ENCODE measurements at places on chromosomes 7 and 10. TPM values are rescaled to one million over a fixed set of nuclear protein-coding genes. Genes with fewer than 3 reads are reported as not detected.

DNA sequence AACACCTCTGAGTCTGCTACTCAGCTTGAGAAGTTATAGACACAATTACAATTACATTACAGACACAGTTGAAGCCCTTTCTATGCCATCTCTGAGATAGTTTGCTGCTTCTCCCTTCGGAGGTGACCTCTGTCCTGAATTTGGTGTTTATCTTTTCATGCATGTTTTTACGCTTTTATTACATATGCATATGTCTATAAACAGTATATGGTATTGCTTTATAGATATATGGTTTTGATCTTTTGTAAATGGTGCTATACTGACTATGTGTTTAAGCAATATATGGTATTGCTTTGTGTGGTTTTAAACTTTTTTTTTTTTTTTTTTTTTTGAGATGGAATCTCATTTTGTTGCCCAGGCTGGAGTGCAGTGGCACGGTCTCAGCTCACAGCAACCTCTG lies 48.4 kb downstream of the HK1 start:
- DNase-seq = no peak

GRCh38 chr7:35280902-35281301 lies 27.0 kb upstream of the TBX20 start:
- no peak for DNase-seq

- no peak for DNase-seq
These were observed 4.6 kb downstream of the HMX3 start for GRCh38 chr10:123140164-123140982.

DNA sequence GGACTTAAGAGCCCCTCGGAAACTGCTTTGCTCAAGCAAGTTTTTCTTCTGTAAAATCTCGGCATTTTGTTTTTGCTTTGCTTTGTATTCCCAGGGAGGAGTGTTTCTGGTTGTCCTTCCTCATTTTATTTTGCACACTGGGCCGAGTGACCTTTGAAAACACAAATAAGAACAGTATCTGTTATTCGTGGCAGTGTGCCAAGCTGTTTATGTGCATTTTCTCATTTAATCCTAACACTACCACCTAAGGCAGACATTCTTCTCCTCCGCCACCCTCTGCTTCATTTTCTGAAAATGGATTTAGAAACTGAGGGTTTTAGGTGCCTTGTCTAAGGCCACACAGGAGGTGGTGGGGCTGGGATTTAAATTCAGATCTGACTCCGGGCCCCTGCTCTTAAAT lies 218.5 kb downstream of the TCF7L2 start:
- peak; percentile 72 for DNase-seq

DNA sequence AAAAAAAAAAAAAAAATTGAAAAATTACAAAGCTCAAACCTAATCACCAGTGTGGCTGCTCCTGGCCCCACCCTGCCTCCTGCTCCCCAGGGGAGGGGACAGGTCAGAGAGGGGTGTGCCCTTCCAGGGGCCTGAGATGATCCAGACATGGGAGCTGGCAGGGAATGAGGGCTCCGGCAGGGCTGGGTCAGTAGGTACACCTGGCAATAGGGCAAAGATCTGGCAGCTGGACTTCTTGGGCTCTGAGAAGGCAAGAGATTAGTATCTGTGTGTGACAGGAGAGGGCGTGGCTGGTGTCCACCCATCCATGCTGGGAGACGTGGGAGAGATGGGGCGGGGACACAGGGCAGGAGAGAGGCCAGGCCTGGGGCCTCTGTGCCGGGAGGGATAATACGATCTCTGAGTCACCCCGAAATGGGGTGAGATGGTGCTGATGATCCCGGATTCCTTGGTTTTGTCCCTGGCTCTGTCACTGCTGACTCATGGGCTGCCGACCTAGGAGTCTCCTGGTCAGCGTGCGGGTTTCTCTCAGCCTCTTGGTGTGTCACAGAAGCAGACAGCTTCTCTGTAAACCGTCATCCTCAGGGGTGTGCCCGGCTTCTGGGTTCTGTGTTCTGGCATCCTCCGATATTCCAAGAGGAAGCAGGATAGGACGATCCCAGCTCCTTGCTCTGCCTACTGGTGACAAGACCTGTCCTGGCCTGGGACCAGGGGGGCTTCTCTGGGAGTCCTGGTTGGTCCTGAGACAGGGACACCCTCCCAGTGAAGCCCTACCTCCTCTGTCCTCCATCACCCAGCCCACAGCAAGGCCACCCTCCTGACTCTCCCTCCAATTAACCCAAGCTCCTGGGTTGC lies 8.2 kb upstream of the CLDN4 start:
- peak; percentile 68 for DNase-seq

GRCh38 chr10:78901694-78902093 lies 167.1 kb upstream of the ZMIZ1 start:
- DNase-seq = no peak

- DNase-seq = no peak
These were observed 80.7 kb downstream of the ZNF365 start for GRCh38 chr10:62454687-62455397.

- DNase-seq = no peak
These were observed 99.2 kb upstream of the MALRD1 start for GRCh38 chr10:18949391-18949790.

DNA sequence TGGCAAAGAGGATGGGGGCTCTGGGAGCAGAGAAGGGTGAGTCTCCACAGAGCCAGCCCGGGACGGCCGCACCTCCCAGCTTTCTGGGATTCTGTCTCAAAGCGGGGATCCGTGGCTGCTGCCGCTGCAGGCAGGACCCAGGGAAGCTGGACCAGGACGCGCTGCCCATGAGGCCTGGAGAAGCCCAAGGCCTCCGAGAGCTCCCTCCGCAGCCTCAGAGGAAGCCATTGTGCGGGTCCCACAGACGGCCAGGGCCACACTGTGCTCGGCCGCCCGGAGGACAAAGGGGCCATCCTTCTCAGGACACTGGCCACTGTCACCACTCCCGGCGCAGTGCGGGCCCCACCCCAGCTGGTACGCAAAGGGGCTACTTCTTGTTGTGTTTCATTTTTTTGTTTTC lies 79.3 kb upstream of the PDGFA start:
- DNase-seq = no peak

GRCh38 chr10:11437391-11438142 lies 173.9 kb downstream of the USP6NL start:
- no peak for DNase-seq

DNA sequence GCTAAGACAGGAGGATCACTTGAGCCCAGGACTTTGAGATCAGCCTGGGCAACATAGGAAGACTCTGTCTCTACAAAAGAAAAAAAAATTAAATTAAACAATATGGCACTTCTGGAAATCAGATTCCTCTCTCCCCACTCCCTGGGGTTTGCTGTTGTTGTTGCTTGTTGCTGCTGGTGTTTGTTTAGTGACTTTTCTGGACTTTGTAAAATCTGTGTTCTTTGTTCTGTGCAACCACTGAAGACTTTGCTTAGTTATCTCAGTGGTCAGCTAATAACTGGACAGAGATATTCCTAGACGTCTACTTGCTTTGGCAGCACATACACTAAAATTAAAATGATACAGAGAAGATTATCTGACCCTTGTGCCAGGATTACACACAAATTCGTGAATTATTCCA lies 10.3 kb upstream of the WIPI2 start:
- DNase-seq = no peak

DNA sequence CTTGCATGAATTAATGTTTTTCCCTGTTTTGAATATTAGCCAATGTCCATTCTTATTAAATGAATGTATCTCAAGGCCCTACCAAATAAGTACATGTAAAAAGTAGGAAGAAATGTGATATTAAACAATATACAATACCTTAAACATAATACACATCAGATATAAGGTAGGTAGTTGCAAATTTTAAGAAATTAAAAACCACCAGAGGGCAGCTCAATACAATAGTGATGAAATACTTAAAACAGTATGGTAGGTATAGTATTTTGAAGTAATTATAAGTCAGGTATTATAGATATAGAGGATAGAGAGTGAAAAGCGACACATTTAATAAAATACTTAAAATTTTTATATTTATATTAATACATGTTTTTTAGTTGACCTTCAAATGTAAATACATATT lies 43.6 kb upstream of the CDK14 start:
- peak; percentile 29 for DNase-seq

GRCh38 chr10:88840104-88840503 lies 11.5 kb downstream of the ANKRD22 start:
- no peak for DNase-seq

GRCh38 chr10:85609509-85609908 lies 757.1 kb downstream of the GRID1 start:
- no peak for DNase-seq

GRCh38 chr7:25595996-25596395 lies 367.7 kb upstream of the NPVF start:
- no peak for DNase-seq

DNA sequence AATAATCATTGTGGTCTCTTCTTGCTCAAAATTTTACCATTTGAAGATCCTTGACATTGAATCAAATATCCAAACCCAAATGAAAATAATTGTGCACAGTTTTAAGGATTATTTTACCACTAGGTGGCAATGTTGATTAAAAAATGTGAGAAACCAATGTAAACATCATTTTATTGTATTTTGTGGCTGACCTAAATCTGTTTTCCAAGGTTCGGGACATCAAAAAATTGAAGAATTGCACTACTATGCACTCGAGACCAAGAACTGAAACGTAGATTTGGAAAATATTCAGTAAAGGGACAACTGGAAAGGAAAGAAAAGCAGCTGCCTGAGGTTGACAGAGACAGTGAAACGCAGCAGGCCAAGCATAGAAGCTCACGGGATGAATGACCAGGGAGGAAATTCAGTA lies 259.3 kb downstream of the SNX13 start:
- no peak for DNase-seq

GRCh38 chr7:2802101-2802500 lies 42.0 kb downstream of the GNA12 start:
- DNase-seq = peak; percentile 30

GRCh38 chr10:119306514-119306951 lies 99.2 kb downstream of the GRK5 start:
- peak; percentile 29 for DNase-seq

The NUTM2E gene
- total RNA-seq = not detected

The FZD8 gene
- 31.7 TPM for total RNA-seq

The CLRN3 gene
- total RNA-seq = 0.13 TPM

The CTTNBP2 gene
- 0.63 TPM for total RNA-seq

The CALN1 gene
- total RNA-seq = 0.89 TPM

The RBAK gene
- total RNA-seq = 4.9 TPM

Measured in dermis microvascular lymphatic vessel endothelial cell (primary cell).